ENCODE measurements at places on chromosomes 3 and 15.

DNA sequence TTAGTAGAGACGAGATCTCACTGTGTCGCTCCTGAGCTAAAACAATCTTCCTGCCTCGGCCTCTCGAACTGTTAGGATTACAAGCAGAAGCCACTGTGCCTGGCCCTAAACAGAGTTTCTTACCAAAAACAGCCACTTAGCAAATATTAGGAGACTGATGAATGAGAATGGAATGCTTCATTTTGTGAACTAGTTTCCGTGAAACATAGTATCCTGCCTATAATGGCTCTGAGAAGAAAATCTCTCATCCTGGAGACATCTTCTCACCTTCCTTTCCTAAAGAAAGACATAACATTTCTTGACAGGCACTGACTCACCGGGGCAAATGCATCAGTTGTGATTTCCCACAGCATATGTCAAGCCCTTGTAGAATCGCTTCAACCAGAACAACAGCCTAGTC, 44.9 kb downstream of the GJD2 start:
- no peak for DNase-seq

- no peak for DNase-seq
These were observed 10.0 kb downstream of the DUSP7 start for GRCh38 chr3:52046186-52046901.

DNA sequence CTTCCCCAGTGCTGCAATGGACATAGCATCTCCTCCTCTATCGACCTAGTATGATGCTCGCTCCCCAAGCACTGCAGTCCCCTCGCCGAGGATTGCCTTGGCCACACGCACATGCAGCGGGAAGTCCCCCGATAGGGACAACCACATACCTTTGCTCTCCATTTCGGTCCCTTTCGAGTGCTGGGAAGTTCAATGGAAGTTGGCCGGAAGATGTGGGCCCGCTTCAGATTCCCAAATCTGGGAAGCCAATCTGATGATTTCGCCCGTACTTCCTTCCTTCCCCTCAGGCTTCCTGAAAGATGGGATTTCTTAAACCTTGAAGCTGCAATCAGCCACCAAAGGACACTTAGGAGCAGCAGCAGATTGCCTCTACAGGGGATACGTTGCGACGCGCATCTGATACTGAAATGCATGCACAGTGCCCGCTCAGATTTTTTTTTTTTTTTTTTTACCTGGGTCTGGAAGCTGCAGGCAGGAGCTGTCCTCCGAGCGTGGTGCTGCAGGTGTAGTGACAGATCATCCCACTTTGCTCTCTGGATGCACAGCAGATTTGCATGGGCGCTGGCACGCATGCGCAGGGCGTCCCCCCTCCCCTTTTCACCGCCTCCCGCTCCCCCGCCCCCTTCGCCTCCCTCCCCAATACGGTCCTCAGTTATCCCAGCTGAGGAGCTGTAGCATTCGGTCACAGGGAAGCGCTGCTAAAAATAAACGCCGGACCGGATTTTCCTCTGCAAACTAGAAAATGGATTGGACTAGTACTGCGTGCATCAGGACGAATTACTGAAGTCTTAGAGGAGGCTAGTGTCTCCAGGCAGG, at the start of gene FGF12:
FGF12 (minus strand) TSS at position 510 of the 816 bp plus-strand sequence.
- no peak for DNase-seq

DNA sequence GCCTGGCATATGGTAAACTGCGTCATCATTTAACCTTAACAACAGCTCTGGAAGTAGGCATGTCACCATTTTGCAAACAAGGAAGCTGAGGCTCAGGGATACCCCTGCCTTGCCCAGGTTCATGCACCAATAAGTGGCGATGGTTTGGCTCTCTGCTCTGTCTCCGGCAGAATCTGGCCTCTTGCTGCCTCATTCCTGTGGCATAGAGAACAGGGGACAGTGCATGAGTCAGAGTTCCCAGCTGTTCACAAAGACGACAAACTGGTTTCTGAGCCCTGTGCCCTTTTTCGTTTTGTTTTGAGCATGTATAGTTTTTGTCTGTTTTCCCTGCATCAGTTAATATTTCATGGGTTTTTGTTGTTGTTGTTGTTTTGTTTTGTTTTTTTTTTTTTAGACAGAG, 236.8 kb downstream of the OPA1 start:
- DNase-seq = no peak

- no peak for DNase-seq
These were observed 10.0 kb downstream of the GATA2 start for GRCh38 chr3:128482666-128483656.

DNA sequence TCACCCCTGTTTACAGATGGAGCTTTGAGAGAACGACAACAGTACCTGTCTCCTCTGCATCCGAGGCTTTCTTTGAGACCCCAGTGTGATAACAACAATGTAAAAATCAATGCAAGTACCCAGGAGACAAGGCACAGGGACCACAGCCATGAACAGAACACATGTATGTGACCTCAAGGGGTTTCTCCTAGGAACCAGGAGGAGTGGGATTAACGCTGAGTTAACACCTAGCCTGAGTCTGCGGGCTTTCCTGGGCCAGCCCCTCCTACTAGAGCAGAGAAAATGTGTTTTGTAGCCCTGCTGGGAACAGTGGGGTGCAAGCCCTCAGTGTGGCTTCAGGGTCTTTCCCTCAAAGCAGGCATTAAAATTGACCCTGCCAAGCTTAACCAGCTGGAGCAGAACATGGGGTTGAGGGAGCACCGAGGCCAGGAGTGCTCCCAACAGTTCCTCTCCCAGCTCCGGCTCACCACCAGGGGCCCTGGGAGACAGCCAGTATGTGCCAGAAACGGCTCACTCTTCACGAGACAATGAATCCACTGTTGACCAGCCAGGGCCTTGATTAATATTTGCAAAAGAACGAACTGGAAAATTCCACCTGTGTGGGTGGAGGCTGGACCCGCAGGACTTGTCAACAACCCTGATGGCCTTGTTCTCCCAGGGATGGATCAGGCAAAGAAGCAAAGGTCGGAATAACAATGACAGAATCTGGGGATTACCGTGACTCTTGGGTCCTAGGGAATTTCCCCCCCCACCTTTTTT, 3.6 kb downstream of the CHDH start:
- no peak for DNase-seq

GRCh38 chr3:132543011-132543739, 53.9 kb upstream of the ACKR4 start:
- no peak for DNase-seq

DNA sequence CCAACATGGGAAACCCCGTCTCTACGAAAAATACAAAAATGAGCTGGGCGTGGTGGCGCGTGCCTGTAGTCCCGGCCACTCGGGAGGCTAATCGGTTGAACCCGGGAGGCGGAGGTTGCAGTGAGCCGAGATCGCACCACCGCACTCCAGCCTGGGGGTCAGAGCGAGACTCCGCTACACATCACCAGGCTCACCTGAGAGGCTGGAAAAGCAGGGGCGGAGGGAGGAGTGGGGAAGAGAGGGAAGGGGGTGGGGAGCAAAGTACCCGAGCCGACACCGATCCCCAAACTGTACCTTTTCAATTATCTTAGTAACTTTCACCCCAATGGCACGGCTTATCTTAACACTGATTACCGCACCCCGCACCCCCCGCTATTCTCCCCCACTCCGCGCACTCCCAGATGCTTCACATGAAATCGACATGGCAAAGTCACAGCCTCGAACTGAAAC, 46.4 kb upstream of the SYNM start:
- no peak for DNase-seq

GRCh38 chr3:134885877-134886621, 91.0 kb downstream of the EPHB1 start:
- no peak for DNase-seq

GRCh38 chr3:18249126-18249525, 176.0 kb downstream of the SATB1 start:
- no peak for DNase-seq

GRCh38 chr15:62727501-62727900, 315.0 kb upstream of the TPM1 start:
- DNase-seq = no peak

DNA sequence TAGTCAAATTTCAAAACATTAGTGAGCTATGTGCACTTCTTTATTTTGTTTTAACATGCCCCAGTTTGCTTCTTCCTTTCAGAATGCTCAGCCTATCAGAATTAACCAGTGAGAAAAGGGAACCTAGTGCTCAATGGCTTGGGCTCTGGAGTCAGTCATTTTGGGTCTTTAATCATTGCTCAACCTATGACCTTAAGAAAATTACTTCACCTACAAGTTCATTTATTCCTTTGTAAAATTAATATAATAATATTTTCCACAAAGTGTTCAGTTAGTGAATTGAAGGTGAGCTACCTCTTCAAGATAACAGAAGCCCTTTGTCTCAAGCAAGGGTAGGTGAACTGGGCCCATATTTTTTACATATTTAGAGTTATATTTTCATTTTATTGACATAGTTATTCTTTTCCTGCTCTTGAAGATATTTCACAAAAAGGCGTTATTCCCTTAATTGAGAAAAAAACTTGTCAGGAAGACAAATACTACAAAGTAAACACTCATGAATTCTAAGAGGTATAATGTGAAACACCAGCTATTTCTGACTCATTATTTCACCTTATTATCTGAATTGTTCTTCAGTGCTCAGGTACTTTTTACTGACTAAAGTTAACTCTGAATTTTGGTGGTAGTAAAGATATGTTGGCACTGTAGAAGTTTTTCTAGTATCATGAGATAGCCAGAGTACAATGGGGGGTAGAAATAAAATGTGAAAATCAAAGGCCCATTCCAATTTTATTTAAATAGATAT, 415.5 kb downstream of the NAALADL2 start:
- no peak for DNase-seq

GRCh38 chr15:38147246-38147645, 105.4 kb upstream of the SPRED1 start:
- no peak for DNase-seq

- no peak for DNase-seq
These were observed 261.4 kb downstream of the FOXP1 start for GRCh38 chr3:71322154-71322553.
